ENCODE measurements at places on chromosomes 1 and 21. TPM values are rescaled to one million over a fixed set of nuclear protein-coding genes. Genes with fewer than 3 reads are reported as not detected.
A peak's percentile ranks its signal among the peaks of the same experiment; 100 is the strongest.

The AMY1B gene
- not detected for total RNA-seq

The TRMT1L gene
- total RNA-seq, result 10.7 TPM

The OLIG2 gene
- total RNA-seq, result not detected

The OTUD7B gene
- total RNA-seq, result 11.3 TPM

The FAM163A gene
- total RNA-seq, result 0.22 TPM

The LEFTY2 gene
- not detected for total RNA-seq

The LCE1C gene
- total RNA-seq, result not detected

The SPRR5 gene
- not detected for total RNA-seq

The CYP2J2 gene
- under 0.01 TPM for total RNA-seq

The KRTAP7-1 gene
- not detected for total RNA-seq

- DNase-seq, result no peak
Observed at GRCh38 chr21:44764319-44765230, 37.0 kb downstream of the UBE2G2 start.

DNA sequence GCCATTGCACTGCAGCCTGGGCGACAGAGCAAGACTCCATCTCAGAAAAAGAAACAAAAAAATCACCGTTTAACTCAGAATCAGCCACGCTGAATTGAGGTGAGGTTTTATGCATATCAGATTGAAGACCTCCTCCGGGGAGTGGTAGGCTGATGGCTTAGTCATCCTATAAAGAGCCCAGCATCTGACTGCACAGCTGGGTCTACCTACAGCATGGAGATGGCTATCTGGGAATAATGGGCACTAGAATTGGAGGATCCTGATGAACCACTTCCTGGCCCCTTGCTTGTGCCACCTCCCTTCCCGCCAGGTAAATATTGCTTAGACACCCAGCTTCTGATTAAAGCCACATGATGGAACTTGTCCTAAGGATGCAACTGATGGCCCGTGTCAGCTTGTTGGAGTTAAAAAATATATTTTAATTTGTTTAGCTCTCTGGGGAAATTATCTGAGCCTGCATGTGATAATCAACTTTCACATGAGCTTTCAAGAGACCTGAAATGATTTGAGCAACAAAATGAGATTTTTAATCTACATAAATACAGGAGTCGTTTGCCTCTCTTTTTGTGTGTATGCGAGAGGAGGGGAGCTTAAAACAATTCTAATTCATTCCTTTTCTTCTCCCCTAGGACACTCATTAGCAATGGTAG lies 157.2 kb downstream of the KIF26B start:
- no peak for DNase-seq

DNA sequence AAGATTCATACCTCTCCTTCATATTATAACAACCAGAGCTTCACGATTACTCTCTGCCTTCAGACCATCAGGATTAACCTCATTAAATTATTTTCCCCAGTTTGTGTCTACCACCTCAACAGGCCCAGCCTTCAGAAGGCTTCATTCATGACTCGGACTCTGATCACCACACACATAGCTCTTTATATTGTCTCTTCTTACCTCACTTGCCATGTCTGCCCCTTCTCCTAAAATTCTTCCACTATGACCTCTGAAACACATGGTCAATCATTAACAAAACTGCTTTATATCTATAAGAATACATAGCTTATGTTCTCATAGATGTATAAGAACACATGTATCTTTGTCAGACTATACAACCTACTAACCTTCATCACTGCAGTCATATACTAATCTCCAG lies 79.8 kb downstream of the USP1 start:
- no peak for DNase-seq

GRCh38 chr1:207462535-207462934 lies 8.4 kb downstream of the CR2 start:
- DNase-seq, result no peak

DNA sequence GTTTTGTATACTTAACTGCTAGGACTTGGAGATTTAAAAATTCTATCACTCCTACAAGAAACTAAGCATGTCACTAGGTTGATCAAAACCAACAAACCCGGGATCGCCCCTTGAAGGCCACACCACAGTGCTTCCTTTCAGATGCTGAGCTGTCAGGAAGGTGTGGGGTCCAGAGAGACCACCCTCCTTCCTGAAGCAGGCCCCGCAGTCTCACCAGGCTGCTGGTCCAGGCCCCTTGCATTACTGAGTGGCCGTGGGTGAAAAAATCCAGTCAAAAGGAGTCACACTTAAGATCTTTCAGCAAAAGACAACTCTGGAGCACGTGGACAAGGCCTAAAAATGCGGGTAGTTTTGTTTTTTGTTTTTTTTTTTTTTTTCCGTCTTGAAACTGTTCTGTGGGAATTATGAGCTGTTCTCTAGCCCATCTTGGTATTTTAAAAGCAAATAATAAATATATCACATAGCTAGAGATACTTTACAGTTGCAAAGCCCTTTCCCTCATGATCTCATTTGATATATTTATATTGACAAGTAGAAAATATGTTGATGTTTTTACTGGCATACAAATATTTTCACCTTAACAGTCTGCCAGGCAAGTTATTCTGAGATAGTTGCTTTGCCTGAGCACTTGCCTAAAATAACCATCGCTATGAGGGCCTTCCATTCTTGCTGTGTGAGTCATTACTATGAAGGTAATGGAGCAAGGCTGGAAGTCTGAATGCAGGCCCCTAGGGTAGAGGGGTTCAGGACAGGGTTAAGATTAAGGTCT lies 73.1 kb upstream of the EDEM3 start:
- peak; percentile 30 for DNase-seq

- no peak for DNase-seq
Observed at GRCh38 chr1:88943241-88943640, 49.2 kb downstream of the KYAT3 start.

DNA sequence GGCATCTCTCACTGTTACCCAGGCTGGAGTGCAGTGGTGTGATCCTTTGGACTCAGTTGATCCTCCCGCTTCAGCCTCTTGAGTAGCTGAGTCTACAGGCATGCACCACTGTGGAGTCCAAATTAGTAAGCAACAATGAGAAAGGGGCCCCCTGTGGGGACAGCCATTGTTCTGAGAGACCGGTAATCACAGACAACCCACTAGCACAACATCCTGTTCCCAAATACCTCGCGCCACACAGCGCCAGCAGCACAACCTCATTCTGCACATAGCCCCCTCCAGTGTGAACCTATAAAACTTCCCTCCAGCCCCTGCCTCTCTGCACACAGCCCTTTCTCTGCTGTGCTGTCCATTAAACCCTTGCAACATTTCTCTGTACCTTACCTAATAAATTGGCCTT lies 226.4 kb downstream of the DYRK1A start:
- peak; percentile 56 for DNase-seq

DNA sequence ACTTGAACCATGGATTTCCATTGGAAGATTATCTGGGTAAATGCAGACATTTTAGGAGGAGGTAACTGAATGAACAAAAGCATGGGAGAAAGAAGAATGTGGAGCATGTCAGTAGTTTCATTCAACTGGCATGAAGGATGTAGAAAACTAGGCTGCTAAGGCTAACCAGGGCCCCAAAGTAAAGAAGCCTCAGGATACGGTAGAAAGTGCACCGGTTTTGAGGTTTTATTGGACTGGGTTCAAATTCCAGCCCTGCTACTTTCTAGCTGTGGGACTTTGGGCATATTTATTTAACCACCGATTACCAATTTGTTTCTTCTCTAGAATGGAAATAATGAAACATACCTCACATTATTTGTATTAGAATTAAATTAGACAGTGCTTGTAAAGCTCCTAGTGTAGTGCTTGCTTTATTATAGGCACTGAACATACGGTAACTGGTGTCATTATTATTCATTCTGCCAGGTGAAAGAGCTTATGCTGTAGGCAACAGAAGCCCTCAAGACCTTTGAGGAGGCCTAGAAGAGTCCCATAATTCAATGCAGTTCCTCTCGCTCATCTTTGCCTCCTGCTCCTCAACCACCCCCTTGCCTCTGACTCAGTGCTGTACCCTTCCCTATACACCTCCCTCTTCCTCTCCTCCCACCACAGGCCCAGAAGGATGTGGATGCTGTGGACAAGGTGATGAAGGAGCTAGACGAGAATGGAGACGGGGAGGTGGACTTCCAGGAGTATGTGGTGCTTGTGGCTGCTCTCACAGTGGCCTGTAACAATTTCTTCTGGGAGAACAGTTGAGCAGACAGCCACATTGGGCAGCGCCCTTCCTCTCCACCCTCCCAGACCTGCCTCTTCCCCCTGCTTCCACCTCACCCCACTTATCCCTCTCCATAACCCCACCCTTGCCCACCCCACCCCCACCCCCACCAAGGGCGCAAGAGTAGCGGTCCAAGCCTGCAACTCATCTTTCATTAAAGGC lies 2.5 kb upstream of the CHTOP start:
- DNase-seq, result no peak

- no peak for DNase-seq
Observed at GRCh38 chr1:203905275-203905674, 43.9 kb downstream of the SNRPE start.

DNA sequence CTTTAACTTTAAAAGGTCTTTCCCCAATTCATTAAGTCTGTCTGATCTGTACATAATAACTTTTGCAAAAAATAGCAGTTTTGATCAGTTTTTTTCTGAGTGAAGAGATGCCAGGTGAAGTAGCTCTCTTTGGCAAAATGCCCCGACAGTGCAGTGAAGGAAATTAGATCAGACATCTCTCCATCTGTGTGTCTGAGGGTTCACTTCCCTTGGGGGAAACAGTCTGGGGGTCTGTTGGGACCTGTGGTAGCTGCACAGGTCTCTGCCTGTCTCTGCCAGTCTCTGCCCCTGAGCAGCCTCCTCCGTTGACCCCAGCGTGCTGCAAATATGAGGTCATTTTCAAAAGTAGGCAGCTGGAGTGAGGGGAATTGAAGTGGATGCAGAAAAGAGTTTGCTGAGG lies 54.5 kb downstream of the TBCE start:
- DNase-seq, result no peak

GRCh38 chr1:38656726-38657125 lies 202.8 kb downstream of the RRAGC start:
- DNase-seq, result no peak

GRCh38 chr1:231193710-231194340 lies 32.0 kb downstream of the TRIM67 start:
- DNase-seq, result no peak

DNA sequence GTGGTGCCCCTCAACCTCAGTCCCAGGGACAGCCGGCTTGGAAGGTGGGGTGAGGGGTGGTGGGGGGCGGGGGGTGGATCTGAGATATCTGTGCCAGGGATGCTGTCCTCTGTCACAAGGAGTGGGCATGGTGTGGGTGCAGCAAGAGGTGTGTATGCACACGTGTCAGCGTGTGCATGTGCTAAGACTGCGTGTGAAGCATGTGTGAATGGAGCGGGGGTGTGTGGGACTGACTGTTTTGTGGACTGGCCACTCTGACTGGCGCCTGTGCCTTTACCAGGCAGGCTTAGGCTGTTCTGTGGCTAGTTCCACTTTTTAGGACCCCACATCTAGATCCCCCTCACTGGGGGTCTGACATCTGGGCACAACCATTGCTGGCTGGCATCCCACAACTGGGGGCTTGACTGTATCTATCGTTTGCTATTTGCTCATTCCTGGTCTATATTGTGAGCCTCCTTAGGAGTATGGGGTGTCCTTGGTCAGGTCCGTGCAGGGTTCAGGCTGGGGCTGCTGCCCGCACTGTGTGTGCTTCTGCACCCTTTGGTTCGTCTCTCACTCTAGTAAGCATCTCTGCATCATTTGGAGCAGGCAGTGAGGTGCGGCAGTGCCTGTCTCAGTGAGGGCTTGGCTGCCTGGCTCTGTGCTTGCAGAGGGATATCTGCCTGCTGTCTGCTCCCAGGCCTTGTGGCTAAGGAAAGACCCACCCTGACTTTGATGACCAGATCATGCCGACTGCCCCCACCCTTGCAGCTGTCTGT lies 1.9 kb downstream of the AMPD2 start:
- peak; percentile 21 for DNase-seq

DNA sequence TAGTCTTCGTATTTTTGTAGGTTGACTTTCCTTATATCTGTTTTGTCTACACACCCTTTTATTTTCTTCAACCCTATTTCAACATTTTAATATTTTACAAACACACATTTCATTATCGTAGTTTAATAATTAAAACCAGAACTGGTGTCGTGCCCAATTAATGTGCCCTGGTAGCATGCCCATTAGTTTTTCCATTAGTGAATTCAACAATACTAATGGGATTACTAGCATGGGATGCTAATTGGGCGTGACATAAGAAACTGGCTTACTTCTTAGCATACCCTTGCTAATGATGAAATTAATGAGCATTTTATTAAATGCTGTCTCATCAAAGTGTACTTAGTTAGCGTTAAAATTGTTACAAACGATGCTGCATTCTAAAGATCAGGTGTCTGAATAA lies 332.7 kb downstream of the USH2A start:
- DNase-seq, result no peak

DNA sequence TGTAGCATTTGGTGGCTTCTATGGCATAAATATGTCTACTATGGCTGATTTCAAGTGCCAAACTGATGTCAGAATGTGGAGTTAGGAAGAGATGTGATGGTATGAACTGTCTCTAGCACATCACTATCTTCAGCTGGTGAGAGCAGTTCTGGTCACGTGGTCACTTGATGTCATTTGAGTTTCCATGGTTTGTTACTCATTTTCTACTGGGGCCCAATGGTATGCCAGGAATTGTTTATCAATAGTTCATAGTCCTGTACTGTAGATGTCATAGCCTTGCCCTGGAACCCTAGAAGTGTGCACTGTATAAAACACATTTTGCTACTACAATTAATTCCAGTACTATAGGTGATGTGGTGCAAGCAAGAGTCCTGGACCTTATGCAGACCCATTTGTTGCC lies 153.7 kb downstream of the PDE4B start:
- no peak for DNase-seq

DNA sequence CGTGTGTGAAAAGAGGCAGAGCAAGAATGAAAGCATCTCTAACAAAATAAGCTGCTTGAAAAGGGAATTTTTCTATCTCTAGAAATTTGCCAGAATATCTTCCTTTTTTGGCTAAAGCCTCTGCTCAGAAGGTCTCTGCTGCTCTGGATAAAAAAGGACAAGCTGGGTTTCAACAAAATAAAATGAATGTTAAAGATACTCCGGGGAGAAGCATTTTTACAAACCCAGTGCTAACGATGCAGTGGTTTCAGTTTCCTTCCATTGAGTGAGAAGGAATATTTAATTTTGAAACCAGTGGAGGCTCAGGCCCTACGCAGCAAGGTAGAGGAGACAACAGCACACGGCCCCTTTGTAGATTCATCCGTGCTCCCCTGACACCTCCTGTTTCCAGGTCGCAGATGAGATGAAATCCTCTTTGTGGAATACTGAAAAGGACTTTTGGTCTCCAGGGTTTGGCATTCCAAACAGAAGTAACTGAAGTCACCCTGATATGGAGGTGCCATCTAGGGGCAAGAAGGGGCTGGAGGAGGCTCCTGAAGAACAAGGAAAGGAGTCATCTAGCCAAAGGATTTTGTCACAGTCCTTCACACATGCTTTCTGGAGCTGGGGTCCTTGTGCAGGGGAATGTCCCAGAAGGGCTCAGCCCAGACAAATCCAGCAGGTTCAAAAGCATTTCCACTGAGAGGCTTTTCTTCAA lies 65.7 kb upstream of the SYT6 start:
- no peak for DNase-seq

All from lung microvascular endothelial cell (primary cell).